Hepatic stellate cell (primary cell): ENCODE measurements at places on chromosomes 6 and 20.

GRCh38 chr20:56362833-56363413 lies 4.1 kb downstream of the FAM210B start:
- DNase-seq: no peak

DNA sequence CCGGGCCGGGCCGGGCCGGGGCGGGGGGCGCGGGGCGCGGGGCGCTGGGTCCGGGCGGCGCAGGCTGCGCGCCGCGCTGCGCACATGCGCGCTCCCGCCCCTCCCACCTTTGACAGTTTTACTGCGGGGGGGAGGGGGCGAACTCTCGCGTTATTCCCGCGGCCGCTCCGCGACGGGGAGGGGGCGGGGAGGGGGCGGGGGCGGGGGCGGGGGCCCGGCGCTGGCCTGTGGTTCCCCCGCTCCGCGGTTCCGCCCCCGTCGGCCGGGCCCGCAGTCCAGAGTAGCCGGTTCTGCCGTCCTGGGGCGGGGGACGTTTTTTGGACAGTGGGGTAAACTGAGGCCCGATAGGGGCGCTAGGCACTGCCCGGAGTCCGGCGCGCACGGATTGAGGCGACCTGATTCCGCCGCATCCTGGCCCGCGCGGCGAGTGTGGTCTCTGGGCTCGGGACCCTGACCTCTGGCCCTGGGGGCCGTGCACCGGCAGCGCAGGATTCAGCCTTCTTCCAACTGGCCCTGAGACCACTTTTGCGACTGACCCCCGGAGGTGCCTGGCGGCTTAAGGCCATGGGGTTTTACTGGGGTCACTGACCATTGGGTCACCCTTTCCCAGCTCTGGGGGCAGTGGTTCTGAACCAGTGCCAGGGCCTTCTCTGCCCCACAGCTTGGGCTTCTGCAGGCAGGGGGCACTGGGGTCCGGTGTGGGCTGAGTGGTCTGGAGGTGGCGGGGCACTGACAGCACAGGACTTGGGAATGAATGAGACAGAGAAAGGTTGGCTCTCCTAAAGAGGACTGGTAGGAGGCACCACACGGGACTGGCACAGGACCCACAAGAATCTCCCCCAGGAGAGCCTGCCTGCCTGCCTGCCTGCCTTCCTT lies at the start of gene ZNF512B:
Gene ZNF512B (minus strand): TSS at position 93 of the 876 bp plus-strand sequence. CDS start 1,980 bp downstream, outside the sequence.
- DNase-seq: peak; percentile 91

DNA sequence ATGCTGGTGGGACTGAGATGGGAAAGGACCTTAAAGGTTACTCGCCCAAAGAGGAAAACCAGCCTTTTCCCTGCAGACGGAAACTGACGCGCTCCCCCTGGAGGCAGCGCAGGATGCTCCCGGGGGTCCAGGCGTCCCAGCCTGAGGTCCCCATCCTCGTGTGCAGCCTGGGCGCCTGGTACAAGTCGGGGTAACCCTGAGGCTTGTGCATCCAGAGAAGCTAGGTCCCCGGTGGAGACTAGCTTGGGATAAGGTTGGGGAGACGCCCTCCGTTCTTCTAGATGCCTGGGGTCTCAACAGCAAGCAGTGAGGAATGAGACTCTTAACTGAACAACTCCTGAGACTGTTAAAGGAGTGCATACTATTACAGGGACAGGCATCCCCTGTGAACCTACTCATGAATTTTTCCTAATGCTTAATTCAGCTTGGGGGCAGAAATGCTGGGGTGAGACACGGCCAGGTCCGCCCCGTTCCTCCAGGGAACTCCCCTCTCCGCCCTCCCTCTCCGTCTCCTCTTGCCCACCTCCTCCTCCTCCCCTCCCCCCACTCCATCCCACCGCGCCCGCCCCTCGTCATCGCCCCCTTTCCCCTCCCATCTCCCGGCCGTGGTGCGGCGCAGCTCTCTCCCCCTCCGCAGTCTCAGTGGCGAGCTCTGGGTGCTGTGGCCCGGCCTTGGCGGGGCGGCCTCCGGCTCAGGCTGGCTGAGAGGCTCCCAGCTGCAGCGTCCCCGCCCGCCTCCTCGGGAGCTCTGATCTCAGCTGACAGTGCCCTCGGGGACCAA lies at the start of gene PRSS35:
Gene PRSS35 (plus strand): TSS at position 634 of the 781 bp plus-strand sequence. CDS start 10,908 bp downstream, outside the sequence.
- peak; percentile 36 for DNase-seq

DNA sequence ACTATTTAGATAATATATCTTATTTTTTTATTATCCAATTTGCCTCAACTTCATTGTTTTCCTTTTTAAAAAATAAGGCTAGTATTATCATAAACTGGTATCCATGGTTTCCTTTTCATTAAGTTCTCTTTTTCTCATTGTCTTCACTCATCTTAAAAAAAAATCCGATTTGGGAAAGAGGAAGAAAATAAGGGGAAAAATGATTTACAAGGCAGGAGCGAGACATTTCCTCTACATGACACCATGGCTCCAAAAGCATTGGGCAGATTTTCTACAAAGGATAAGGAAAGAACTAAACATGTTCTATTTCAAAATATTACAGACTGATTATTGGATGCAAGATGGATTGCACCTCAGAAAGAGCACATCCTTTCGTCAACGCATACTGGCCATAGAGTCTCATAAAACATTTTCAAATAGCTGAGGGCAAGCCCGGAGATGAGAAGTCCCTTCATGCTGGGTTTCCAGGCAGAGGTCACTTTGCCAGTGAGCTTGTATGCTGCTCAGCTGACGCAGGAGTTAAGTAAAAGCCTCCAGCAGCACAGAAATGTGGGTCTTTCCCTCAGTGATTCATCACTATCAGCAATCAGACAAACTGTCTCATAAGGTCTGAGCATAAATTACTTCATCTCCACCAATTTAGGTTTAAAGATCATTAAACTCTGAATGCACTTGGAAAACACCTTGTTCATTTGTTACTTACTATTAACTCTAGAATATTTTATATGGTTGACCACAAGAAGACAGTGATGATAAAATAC lies 129.0 kb upstream of the TNFAIP3 start:
- no peak for DNase-seq

DNA sequence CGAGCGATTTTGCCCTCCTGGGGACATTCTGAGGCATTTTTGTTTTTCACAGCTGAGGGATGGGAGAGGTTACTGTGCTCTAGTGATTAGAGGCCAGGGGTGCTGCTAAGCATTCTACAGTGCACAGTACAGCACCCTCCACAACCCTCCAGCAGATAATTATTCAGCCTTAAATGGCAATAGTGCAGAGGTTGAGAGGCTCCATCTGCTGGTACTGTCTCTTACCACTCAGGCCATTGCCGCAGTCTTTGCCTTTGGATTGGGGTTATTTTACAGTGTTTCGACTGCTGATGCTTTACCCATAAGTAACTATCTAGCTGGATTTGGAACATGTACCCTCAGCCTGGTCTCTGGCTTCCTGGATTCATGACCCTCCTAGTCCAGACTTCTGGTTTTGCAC lies 705.3 kb downstream of the KIF16B start:
- DNase-seq: no peak

GRCh38 chr6:5541025-5541424 lies 279.7 kb downstream of the FARS2 start:
- no peak for DNase-seq

DNA sequence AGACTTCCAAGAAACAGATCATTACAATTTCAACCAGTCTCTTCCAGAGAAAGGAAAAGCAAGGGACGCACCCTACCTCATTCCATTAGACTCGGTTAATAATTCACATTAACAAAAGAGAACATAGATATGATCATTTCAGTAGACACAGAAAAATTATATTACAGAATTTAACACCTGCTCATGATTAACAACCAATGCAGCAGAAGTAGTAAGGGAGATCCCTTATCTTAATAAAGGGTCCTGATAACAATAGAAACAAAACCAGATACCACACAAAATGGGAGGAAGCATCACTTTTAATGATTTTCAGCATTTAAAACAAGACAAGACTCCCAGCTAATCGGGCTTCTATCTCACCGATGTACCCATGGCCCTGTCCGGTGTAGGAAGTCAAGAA lies 215.0 kb downstream of the TBC1D7 start:
- DNase-seq: no peak

DNA sequence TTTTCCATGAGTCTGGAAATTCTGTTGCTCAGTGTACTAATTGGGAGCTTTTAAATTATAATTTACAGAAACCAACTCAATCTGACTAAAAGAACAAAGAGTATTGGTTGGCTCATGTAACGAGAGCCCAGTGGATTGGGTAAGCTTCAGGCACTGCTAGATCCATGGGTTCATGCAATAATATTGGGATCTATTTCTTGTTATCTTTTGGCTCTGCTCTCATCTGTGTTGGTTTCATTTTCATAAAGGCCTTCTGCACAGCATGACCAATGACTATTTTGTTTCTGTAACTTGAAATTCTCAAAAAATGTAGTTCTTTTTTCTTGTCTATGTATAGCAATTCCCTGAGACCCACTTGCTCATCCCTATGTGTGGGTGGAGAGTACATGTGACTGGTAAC lies 12.0 kb downstream of the SLC2A10 start:
- DNase-seq: no peak

GRCh38 chr6:136022224-136022874 lies 170.8 kb downstream of the PDE7B start:
- DNase-seq: no peak

- DNase-seq: no peak
Observed at GRCh38 chr6:129872586-129872985, 11.5 kb upstream of the TMEM244 start.

- no peak for DNase-seq
Observed at GRCh38 chr6:162345051-162345511, 382.5 kb downstream of the PRKN start.

GRCh38 chr6:38040254-38040653 lies 220.7 kb downstream of the ZFAND3 start:
- DNase-seq: no peak

GRCh38 chr6:11207199-11207968 lies 25.1 kb downstream of the NEDD9 start:
- DNase-seq: peak; percentile 72

DNA sequence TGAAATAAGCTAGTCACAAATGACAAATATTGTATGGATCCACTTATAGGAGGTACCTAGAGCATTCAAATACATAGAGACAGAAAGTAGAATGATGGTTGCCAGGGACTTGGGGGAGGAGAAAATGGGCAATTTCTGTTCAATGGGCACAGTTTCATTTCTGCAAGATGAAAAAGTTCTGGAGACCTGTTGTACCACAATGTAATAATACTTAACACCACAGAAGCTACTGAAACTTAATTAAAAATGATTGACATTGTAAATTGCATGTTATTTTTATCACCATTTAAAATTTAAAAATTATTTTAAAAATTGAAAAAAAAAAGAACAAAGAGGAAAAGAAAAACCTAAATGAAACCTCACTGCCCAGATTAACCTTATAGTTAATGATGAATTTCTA lies 67.4 kb downstream of the NHLRC1 start:
- DNase-seq: no peak

- no peak for DNase-seq
Observed at GRCh38 chr6:45512717-45513116, 135.0 kb upstream of the SUPT3H start.

DNA sequence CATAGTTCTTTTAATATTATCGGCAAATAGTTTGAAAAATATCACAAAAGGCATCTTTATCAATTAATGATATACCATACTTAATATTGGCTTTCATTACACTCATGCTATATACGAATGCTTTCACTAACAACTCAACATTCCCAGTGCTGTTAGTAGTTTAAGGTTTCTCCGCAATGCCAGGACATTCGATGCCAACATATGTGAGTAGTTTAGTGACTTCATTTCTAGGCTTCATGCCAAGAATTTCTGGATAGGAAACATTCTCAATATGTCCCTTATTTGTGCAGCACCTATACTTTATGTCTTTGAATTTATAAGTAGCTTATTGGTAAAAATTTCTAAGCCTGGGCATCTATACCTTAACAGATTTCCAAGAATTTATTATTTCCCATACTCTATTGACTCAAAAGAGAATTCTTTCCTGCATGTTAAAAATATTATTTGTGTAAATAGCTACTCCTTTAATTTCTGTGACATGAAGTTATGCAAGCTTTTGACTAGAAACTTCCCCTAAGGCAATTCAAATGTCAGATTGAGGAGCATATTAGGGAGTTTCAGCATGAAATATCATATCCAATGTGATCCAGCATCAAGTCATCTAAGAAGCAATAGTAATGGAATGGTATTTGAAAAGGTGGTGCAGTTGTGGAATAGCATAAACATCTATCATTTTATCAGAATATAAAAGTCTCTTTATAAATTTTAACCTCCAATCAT lies 236.0 kb upstream of the STXBP5 start:
- peak; percentile 25 for DNase-seq
